ENCODE measurements at places on chromosomes 1 and 21.

GRCh38 chr1:204282761-204283221, 69.0 kb upstream of the GOLT1A start:
- no peak for DNase-seq

DNA sequence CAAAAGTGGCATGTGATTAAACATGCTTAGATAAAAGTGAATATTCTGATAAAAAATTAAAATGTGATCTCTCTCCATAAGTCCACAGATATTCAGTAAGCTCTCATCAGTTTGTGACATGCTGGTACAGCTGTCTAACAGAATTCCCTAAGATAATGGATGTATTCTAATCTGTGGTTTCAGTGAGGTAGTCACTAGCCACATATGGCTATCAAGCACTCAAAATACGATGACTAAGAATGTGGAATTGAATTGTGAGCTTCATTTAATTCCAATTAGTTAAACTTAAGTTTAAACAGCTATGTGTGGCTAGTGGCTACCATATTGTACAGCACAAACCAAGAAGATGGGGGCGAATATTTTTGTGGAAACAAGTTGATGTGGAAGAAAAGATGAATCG, 4.1 kb upstream of the REG4 start:
- DNase-seq = no peak

GRCh38 chr1:115091572-115091971, 2.3 kb upstream of the TSPAN2 start:
- no peak for DNase-seq

DNA sequence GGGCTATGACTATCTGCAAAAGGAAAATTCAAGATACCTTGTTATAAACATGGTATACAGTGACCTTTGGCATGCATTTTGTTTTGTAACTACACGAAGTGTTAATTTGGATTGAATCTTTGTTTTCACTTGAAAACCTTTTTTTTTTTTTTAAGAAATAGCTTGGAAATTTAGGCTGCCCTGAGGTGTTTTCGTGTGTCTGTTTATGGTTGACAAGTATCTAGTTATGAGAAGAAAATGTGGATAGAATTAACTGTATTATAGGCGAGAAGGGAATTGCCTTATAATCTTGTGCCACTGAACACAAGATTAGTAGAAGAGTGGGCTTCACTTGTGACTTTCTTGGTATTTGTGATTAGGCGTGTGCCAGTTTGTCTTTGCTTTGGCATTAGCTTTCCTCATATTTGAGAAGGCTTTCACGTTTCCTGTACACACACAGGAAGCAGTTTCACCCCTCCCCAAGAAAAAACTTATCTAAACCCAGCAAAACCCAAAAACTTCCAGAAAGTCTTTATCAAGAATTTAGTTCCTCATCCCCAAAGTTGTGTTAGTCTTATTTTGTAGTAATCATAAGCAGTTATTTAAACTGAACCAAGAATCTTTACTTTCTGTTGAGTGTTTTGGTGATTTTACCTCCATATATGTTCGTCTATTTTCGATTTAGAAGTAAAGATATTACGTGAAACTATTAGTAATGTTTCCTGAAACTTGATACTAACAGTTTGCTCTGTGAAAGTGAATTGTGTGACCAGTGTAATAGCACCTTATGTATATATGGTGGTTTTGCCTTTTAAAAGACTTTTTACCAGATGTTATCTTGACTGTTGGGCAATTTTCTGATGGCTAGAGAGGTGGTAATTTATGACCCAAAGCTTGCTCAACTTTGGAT, 3.8 kb downstream of the DYRK1A start:
- no peak for DNase-seq

GRCh38 chr1:184686540-184686939, 68.1 kb downstream of the EDEM3 start:
- DNase-seq = no peak

DNA sequence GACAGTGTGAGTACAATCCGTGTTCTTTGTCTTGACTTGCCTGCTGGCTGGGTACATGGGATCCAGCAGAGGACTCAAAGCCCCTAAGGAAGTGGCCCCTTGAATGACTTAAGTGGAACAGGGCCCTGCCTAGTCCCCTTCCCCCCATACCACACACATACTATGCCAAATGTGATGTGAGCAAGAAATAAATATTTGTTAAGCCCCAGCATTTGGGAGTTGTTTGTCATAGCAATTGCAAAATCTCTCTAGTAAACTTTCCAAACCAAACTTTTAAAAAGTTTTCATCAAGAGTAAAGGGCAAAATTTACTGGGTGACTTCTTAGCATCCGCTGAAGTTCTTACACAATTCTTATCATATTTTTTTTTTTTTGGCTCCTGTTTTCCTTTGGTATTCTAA, 32.5 kb upstream of the CACHD1 start:
- DNase-seq = no peak

DNA sequence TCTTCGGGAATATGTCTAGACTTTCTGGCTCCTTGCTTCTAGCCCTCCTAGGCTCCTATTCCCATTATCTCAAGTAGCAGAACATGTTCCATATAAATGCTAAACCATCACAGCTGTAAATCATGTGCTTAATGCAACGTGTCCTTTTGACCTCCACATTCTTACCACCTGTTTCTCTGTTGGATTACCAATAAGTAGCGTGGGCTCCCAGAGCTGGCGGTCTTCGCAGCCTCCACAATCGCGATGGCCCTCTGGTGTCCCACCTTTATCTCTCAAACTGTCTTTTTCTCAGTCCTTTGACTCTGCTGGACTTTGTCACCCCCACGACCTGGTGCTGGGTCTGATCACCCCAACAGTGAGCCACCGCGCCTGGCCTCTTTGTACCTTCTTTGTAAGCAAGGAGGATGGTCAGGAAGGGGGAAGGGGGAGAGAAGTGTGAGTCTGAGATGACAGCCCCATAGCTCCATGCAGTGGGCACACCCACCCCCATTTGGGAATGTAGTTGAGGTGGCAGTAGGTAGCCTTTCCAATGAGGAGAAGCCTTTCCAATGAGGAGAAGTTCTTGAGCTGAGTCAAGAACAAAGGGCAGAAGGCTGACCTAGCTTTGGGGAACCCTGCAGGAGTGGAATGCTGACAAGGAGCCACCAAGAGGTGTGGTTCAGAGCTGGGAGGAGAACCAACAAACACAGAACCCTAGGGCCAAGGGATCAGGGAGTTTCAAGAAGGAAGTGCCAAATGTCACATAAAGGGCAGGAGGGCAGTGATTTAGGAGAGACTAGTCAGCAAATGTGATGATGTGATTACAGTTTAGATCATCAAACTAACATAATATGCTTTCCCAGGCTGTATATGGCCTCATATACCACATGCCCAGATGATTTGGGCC, 14.2 kb downstream of the TRAF5 start:
- DNase-seq = no peak

GRCh38 chr1:220274251-220274855, 2.1 kb upstream of the RAB3GAP2 start:
- DNase-seq = no peak

DNA sequence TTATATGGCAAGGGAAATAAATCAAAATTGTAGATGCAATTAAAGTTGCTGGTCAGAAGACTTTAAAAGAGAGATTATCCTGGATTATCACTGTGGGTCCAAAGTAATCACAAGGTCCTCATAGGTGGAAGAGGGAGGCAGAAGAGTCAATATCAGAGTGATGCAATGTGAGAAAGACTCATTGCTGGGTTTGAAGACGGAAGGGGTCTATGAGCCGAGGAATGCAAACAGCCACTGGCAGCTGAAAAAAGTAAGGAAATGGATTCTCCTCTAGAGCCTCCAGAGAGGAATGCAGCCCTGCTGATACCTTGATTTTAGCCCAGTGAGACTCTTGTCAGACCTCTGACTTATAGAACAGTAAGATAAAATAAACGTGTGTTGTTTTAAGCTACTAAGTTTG, 59.8 kb upstream of the MUTYH start:
- no peak for DNase-seq

GRCh38 chr21:41427556-41427955, 1.5 kb downstream of the MX1 start:
- no peak for DNase-seq

DNA sequence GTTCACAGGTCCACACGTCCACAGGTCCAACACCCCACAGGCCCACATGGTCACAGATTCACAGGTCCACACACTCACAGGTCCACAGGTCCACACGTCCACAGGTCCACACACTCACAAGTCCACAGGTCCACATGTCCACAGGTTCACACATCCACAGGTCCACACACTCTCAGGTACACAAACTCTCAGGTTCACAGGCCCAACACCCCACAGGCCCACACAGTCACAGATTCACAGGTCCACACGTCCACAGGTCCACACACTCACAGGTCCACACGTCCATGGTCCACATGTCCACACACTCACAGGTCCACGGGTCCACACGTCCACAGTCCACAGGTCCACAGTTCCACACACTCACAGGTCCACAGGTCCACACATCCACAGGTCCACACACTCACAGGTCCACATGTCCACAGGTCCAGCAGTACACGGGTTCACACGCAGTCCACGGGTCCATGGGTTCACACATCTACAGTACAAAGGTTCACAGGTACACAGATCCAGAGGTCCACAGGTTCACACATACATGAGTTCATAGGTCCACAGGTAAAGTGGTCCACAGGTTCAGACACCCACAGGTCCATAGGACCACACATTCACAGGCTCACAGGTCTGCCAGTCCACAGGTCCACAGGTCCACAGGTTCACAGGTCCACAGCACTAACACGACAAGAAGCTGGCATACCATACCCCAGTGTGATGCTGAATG, 39.3 kb upstream of the COL6A2 start:
- DNase-seq = no peak

- no peak for DNase-seq
Measured at GRCh38 chr1:236124965-236125364, 17.4 kb upstream of the GPR137B start.

- DNase-seq = no peak
Measured at GRCh38 chr1:200665861-200666260, 3.8 kb downstream of the DDX59 start.

DNA sequence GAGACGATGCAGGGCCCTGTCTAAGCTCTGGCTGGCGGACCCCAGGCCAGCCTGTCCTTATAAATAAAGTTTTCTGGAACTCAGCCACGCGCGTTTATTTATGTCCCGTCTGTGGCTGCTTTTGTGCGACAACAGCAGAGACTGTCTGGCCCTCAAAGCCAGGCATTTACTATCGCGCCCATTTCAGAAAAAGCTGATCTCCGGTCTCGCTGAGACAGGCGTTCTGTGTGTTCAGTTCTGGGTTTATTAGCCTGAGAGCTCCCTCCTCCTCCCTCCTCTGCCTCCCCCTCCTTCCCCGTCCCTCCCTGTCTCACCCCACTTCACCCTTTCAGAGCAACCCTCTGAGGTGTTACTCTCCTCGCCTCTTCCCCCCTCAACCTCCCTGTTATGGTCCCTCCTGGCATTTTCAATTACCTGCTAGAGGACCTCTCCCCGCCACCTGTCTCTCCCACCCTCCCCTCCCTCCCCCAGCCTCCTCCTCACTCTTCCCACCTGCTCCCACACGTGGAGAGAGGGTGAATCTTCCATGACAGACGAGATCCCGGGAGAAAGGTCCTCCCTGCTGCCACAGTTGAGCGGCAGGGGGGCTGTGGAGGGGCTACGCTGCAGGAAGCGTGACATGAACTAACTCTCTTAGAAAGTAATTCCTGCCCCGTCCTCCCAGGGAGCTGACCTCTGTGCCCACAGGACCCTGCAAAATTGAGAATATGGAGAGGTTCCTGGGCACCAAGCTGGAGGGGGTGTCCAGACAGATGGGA, 59.9 kb downstream of the SPSB1 start:
- DNase-seq = no peak

DNA sequence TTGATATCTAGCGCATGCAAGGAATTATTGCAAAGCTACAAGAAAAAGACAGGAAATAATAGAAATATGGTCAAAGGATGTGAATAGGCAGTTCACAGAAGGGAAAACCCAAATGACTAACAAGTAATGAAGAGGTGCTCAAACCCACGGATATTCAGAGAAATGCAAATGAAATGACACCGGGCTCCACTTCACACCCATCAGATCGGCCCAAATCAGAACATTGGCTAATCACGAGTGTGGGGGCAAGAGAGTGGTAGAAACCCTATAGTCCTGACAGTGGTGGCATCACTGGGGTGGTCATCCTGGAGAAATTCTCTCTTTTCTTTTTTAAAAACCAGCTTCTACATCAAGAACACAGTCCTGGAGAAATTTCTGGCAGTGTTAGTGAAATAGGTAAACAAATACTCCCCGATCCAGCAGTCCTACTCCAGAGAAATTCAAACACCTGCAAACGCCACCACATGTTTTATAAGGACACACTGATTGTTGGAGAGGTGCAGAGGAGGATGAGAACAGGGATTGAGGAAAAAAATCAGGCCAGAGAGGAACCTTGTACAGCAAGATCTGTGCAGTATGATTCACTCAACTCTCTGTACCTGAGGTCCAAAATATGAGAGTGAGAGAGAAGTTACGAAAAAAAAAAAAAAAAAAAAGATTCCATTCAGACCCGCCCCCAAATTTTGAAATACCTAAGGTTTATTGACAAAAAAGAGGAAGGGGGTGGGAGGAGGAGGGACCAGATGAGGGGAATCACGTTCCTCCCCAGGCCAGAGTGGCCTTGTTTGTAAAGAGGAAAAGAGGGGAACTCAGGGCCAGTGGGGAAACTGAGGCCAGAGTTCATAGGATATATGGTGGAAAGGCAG, 9.2 kb upstream of the TNFRSF1B start:
- DNase-seq = no peak

- DNase-seq = no peak
Measured at GRCh38 chr1:191034132-191034531, 556.5 kb upstream of the BRINP3 start.

DNA sequence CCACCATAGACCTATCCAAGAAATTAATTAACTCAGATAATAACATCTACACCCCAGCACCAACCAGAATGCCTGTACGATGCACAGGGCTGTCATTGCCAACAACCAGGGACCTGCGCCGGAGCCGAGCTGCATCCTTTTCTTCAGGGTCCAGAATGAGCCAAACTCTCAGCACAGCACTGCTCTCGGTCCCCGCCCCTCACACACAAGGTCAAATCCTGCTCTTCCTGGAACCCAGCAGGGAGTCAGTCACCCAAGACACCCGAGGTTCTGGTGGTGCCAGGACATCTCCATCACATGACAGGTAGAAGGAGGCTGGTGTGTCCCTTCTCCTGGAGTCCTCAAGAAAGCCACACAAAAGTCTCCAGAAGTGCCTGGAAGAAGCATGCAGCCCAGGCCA, 31.9 kb downstream of the NPHP4 start:
- DNase-seq = no peak

DNA sequence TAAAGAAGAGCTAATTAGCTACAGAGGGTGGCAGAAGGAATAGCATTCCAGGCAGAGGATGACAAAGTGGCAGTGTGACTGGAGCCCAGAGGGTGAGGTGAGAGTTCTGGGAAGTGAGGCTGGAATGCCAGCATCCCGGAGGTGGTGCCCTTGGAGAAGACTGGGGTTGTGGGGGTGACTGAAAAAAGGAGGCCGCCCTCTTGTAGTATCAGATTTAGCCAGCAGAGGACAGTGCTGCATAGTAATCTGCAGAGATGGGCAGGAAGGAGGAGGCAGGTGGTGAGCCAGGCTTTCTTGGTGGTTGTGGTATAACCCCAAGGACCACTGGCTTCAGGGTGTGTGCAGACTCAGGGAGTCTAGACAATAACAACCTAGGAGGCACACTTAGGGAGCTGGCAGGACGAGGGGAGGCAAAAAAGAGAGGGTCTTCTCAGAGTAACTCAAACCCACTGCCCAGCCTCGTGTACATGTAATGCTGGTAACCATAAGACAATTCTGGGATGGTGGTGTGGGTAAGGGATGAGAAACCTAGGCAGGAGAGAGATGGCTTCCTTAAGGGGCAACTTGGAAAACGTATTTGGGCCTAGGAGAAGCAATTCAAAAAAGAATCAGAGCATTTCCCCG, 30.5 kb downstream of the MROH7 start:
- DNase-seq = peak; percentile 76

- DNase-seq = no peak
Measured at GRCh38 chr21:45100866-45101265, 26.5 kb downstream of the ADARB1 start.

- DNase-seq = no peak
Measured at GRCh38 chr1:94934551-94934950, 7.6 kb upstream of the CNN3 start.

All from CD8-positive, alpha-beta T cell (primary cell).